ENCODE measurements at places on chromosomes 3 and 15. TPM values are rescaled to one million over a fixed set of nuclear protein-coding genes. Genes with fewer than 3 reads are reported as not detected.

DNA sequence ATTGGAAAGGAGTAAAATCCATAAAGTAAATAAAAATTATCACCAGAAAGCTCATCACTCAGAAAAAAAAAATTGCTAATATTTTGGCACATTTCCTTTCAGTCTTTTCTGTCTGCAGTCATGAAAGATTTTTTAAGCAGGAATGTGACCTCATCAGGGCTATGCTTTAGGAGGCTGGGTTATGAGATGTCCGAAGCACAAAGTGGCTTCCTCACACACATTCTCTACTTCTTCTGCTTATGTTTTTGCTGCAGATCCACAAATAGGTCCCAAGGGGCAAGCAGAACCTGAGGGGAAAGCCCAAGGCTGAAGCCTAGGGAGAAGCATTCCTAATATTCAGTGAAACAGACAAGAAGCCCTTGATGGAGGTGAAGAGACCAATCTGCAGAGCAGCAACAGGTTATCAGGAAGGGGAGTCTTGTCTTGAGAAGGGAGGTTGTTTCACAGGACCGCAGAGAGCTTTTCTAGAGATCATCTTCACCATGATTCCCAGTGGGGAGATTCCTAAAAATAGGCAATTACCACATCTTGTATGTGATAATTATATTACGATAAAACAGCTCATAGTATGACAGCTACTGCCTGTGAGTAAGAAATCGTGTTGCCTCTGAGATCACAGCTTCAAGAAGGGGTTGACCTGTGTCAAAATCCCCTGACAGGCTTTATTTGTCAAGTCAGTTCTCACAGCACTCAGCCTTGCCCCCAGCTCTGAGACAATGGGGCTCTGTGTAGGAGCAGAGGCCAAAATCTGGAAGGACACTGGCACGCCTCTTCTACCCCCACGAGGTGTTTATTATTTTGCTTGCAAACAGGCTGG lies 60.5 kb downstream of the IGF2BP2 start:
- DNase-seq = no peak

GRCh38 chr3:18499301-18499700 lies 74.2 kb upstream of the SATB1 start:
- DNase-seq = no peak

GRCh38 chr15:40927873-40928806 lies 1.0 kb upstream of the DLL4 start:
- DNase-seq = no peak

DNA sequence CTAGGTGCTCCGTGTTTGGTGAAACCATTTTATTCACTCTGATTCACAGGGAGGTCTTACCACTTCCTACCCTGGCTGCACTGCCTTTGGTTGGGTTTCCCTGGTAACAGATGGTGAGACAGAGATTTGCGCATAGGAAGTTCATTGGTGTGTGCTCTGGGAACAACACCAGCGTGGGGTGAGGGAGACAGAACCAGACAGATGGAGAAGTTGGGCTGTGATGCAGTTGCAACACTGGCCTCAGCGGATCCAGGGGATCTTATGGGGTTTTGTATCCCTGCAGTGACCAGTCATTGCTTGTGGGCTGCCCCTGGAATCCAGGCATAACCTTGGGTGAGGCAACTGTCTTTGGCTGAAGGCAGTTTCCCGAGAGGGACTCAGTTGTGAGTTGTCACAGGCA lies 12.5 kb upstream of the IL16 start:
- DNase-seq = no peak

Gene CSTA
- not detected for total RNA-seq
